ENCODE measurements at places on chromosomes 7 and 10.

DNA sequence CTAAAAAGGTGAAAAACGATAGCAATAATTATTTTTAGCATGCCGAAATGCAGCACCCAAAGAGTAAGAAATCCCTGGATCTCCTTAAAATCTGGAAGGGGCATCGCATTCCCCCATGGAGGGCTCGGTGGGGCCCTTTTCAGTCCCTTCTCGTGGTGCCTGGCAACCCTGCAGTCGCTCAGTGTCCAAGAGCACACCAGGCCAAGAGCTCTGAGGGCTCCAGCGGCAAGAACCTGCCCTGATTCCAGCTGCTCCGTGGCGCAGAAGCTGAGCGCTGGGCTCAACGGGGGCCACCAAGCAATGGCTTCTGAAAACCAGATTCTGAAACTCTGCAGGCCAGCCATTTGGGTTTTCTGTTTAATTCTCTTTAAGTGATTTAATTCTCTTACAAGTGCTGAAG lies 131.2 kb downstream of the PRKAG2 start:
- DNase-seq, result no peak

GRCh38 chr10:88830643-88831268 lies 20.9 kb downstream of the ANKRD22 start:
- peak; percentile 26 for DNase-seq

DNA sequence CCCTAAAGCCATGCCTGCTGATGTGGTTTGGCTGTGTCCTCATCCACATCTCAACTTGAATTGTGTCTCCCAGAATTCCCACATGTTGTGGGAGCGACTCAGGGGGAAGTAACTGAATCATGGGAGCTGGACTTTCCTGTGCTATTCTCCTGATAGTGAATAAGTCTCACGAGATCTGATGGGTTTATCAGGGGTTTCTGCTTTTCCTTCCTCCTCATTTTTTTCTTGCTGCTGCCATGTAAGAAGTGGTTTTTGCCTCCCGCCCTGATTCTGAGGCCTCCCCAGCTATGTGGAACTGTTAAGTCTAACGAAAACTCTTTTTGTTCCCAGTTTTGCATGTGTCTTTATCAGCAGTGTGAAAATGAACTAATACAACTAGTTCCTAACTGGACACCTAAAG lies 11.8 kb downstream of the MACROH2A2 start:
- DNase-seq, result no peak

DNA sequence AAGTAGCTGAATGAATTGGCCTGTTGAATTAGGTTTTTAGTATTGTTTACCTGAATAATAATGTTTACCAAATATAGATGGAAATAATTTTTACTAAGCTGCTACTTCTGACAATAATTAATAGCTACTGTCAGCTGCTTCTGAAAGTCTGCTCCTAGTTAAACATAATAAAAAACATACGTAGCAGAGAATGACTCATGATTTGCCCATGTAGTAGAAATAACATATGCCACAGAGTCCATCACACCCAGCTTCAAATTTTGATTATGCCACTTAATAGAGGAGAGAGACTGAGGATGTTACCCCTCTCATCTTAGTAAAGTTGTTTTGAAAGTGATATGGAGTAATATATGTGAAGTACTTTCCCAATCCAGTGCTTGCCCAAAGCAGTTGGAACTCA lies 57.6 kb upstream of the MDFIC start:
- DNase-seq, result no peak

GRCh38 chr7:108059526-108059925 lies 56.6 kb upstream of the LAMB1 start:
- DNase-seq, result no peak

DNA sequence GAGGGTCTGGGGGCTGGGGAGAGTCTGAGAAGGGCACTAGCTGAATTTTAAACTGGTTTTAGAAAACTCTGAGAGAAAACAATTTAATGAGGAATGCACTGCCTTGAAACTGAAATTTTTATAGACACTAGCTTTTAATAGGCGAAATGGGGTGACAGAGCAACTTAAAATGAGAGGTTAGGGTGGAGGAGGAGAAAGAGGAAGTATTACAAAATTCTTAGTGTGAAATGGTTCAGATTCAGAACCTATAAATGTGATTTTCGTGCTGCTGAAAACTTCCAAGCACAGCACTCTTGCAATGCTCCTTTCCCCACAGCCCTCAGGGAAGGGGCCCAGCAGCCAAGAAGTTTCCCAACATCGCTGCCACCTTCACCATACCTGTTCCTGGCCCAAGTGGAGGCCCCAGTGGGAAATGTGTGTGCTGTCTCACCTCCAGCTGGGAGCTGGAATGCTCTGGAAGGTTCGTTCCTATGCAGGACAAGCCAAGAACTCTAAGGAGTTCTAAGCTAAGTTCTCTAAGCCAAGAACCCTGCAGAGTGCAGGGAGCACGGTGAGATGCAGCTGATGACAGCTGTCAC lies 60.0 kb downstream of the ATXN7L1 start:
- DNase-seq, result peak; percentile 56

DNA sequence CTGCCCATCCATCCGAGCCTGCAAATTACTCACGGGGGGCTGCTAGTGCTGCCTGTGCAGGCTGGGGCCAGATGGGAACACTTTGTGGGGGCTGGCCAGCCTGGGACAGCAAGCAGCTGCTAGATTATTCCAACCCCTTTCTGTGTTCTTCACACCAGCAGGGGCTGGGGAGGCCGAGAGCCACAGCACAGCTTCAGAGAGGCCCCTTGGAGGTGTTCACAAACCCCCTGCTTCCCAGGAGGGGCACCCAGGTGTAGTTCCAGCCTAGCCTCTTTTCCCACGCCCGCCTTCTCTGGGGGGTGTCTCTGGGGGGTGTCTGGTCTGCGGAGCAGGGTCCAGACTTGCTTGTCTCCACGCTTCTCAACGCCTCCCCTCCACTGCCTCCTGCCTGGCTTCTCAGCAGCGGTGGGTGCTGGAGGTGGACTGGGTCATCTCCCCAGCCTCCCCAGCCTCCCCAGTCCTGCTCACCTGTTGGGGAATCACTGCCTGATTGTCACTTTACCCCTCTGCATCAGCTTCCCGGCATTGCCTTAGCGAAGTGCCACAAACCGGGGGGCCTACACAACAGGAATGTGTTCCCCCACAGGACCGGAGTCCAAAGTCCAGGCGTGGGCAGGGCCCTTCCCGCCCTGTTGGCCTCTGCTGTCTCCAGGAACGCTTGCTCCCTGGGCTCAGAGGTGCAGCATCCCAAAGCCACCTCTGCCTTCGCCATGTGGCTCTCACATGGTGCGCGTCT lies 74.0 kb upstream of the EN2 start:
- DNase-seq, result no peak

DNA sequence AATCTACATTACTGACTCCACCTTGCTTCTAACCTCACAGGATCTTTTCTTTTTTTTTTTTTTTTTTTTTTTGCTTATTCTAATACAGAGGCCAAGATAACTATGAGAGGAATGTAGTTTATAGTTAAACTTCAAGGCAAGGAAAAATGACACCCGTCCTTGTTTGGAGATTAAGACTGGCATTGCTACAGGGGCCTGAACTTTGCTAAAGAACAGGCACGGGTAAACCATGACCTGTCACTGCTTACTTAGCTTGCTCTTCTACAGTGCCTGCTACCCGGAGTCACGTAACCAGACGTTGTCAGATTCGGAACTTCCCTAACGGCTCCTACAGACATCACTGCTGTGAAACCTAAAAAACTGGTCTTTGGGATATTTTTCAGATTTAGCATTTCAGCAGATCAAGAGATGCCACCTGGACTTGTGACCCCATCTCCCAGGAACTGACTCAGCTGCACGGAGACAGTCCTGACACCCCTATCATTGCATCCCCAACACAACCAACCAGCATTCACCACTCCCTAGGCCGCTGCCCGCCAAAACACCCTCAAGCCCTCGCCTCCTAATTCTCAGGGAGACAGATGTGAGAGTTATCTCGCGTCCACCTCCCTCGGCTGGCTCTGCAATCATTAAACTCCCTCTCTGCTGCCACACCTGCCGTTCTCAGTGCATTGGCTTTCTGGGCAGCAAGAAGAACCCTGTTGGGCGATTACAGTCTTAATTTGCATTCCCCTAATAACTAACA lies 27.5 kb downstream of the MAD1L1 start:
- no peak for DNase-seq

- DNase-seq, result no peak
These were observed 35.8 kb downstream of the PAX2 start for GRCh38 chr10:100781145-100781665.

DNA sequence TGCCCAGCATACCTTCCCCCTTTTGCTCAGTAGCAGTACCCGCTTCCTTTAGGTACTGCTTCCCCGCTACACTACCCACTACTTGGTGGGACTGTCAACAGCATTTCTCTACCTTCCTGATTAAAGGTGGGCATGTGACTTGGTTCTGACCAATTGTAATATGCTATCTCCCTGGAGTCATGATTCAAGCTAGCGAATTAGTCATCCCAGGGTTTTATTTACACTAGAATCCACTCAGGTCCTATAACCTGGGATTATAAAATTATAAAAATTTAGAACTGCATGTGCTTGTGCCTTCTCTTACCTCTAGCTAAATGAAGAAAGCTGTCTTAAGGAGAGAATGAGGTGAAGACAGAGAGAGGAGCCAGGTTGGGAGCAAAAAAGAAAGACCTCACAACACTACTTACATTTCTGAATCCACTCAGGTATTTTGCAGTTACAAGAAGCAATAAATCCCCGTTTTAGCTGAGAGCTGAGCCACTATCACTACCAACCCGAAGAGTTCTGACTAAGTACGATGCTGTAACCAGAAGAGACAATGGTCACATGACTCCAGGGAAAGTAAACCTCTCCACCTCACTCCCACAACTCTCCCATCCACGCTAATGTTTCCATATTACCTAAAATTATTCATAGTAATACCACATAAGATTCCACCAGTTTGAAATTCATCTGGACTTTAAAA lies 9.7 kb downstream of the GBX1 start:
- DNase-seq, result no peak

- no peak for DNase-seq
These were observed 169.7 kb upstream of the PHYHIPL start for GRCh38 chr10:59006511-59007306.

DNA sequence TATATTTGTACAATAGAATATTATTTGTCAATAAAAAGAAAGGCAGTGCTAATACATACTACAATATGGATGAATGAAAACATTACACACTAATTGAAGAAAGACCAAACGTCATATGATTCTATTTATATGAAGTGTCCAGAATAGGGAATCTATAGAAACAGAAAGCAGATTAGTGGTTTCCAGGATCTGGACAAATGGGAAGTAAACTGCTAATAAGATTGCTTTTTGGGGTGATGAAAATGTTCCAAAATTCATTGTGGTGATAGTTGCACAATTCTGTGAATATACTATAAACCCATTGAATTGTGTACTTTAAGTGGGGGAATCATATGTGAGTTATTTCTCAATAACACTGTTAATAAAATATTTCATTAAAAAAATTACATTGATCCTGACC lies 78.2 kb upstream of the IFRD1 start:
- DNase-seq, result no peak

DNA sequence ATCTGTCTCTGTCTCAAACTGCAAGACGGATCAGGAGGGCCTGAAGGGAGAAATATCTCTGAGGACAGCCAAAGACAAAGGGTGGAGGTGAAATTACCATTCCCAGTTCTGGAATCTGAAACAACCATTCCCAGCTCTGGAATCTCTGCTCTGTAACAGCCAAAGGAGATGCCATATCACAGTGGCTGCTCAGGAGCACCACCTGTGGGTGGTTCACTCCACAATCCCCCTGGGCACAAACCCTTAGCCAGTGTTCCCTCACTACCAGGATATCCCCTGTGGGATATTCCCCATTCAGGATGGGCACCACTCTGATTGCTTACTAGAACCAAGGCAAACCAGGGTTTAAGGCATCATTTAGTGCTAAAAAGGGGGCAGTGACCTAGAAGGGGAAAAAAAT lies 199.0 kb downstream of the HTR7 start:
- DNase-seq, result no peak

DNA sequence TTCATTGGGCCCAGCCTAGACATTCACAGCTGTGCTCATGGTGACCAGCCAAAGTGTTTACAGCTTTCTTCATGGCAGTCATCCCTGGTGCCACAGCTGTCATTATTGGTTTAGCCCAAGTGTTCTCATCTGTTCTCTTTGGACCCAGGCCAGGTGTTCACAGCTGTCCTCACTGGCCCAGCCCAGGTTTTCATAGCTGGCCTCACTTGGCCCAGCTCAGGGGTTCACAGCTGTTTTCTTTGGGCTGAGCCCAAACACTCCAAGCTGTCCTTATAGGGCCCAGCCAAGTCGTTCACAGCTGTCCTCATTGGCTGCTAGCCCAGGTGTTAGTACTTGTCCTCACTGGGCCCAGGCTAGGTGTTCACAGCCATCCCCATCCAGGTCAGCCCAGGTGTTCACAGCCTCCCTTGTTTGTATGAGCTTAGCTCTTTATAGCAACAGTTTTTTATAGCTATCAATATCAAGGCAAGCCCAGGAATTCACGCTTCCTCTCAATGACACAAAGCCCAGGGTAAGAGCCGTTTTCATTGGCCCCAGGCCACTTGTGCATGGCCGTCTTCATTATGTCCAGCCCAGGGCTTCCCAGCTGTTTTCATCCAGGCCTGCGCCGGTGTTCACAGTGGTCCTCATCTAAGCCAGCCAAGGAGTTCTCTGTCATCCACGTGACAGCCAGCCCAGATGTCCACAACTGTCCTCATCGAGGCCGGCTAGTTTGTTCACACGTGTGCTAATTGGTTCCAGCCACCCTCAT lies 11.6 kb downstream of the FRG2B start:
- no peak for DNase-seq

DNA sequence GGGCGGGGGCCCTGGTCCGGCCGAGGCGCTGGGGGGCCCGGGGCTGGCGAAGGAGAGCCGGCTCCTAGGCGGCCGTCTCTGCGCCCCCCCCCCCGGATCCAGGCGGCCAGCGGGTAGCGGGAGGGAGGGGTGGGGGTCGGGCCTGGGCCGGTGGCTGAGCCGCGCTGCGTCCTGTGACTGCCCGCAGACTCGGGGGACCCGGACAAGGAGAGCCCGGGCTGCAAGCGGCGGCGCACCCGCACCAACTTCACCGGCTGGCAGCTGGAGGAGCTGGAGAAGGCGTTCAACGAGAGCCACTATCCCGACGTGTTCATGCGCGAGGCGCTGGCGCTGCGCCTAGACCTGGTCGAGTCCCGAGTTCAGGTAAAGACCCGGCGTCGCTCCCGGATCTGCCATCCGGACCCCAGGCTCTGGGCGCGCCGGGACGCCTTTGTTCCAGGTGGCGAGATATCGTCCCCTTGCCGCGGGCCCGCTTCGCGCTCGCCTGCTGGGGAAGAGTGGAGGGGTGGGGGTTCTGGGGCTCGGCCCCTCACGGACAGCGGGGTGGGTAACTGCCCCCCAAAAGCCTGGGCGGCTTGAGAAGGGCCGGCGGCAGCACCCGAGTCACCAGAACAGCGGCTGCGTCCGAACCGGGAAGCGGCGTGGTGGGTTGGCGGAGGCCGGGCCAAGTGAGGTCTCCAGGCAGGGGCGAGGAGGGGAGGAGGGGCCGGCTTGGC lies 819 bp downstream of the UNCX start:
- DNase-seq, result no peak

DNA sequence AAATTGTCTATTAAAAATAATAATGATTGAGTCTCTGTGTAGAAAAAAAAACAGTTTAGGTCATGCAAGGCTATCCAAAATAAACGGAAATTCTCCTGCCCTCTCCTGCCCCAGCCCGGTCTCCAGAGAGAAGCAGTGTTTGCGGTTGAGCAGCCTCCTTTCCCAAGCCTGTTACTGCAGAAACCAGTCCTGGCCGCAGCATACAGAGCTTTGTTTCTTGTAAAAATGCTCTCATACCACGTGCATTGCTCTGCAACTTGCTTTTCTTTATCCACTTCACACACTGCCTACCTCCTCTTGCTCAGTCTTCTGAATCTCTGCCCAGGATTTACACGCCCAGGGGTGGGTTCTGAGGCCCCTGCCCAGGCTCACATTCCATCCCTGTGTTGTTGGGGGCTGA lies 34.4 kb upstream of the CUL1 start:
- no peak for DNase-seq

GRCh38 chr10:93039721-93040120 lies 20.9 kb upstream of the CYP26C1 start:
- DNase-seq, result peak; percentile 95
